Activated gamma-delta T cell treated with anti-CD3 and anti-CD28 coated beads, Interleukin-2, amount 50 U/mL, for 16 hours (primary cell): ENCODE measurements at places on chromosomes 5 and 9.

- no peak for DNase-seq
Observed at GRCh38 chr9:4614627-4615026, 47.5 kb upstream of the PLPP6 start.

DNA sequence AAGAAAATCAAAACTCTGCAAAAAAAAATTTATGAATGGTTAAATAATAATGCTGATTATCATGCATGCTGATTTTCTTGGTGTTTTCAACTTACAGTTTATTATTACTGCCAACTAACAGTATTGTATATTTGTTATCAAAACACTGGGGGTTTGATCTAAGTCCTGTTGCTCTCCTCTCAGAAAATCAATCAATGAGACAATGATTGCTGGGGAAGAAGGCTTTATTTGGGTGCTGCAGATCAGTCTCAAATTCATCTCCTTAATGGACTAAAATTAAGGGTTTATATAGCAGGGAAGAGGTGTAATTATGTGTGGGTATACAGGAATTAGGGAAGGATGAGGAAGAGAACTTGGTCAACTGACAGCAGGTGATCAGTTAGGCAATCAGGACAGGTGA lies 565.5 kb upstream of the CDH6 start:
- no peak for DNase-seq

DNA sequence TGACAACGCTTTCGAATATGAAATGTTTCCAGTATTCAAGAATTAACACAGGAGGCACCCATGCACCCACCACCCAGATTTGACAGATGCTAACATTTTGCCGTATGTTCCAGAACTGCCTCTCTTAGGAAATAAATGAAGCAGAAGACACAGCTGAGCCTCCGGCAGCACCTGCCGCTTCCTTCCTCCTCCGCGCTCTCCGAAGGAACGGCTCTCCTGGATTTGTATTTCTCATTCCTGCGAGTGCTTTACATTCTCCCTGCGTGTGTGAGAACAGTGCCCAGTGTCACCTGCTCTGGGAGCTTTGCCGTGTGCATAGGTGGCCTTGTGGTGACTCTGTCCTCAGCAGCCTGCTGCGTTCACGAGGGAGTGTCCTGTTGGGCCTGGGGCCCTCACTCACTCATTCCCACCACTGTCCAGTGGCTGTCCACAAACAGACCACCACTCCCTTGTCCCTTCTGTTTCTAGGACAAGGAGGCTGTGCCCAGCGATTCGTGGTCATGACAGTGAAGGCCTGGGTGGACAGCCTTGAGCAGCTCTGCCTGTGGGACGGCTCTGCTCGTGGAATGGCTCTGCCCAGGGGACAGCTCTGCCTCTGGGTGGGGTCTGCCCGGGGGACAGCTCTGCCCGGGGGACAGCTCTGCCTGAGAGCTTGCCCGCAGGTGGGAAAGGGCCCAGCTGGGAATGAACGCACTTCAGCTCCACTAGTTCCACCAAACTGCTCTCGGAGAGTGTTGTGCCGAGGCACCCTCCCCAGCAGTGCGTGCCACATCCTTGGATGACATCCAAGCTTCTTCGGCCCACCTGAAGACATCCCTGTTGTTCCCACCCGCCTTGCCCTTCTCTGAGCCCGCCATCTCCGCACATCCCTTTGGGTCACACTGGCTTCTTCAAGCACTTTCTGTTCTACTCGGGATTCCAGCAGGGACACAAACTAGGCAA lies 170.5 kb upstream of the PPP1R26 start:
- no peak for DNase-seq

DNA sequence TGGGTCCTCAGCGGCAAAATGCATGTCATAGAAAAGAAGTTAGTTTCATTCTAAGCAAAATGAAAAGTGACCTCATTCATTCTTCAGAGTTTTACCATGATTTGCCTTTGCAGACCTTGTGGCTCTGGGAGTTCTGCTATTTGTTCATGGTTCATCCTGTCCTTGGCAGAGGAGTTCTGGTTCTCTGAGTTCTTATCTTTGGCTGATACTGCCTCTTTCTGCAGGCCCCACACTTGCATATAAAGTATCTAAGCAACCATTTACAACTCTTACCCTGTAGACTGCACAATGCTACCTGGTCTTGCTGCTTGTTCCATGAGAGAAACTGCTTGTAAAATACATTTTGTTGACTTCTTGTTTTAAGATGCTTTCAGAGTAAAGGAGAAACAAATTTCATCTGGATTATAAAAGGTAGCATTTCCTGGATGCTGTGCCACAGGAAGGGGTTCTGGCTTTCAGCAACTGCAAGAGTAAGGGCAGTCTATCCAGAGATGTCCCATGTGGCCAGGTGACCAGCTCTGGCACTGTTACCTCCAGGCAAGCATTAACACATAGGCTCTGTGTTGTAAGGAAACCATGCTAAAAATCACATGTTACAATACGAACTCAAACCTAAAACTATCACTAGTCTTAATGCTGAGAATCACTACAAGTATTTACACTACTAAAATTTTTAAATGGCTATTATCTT lies 513.2 kb downstream of the SPOCK1 start:
- DNase-seq = no peak

- DNase-seq = no peak
Observed at GRCh38 chr9:34566322-34566721, 23.2 kb downstream of the CNTFR start.

DNA sequence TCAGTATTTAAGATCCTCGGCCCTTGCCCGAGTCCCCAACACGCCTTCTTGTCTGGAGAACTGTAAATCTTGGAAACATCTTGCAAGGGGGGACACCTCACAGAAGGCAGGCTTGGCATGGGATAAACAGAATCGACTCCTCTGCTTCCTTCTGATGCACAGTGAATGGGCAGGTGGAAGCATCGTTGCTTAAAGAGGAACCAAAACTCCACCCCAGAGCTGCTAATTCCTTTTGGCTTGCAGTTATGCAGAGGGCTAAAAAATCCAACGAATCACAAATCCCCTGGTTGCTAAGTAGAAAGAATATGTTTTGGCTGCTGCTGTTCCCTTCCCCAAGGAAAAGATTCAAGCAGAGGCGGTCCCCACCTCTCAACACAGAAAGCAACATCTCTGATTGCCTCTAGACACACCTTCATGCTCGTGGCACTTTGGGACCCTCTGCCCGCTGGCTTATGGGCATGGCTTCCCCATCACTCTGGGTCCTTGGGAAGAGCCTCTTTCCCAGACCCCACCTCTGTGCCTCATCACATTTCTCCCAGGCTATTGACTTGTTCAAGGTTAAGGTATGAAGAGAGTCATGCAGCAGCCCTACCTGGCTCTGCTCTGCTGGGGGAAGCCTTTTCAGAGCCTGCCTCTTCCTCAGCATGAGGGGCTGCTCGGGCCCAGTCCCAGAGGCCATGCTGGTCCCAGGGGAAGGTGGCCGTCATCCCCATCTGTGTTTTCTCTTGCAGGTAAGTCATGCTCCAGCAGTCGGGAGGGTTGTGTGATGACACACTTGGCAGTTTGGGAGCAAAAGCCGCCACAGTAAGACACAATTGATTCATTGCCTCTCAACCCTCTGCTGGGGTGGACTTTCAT lies 137.1 kb downstream of the KCNIP1 start:
- no peak for DNase-seq

- no peak for DNase-seq
Observed at GRCh38 chr5:82387819-82388166, 109.6 kb upstream of the RPS23 start.

DNA sequence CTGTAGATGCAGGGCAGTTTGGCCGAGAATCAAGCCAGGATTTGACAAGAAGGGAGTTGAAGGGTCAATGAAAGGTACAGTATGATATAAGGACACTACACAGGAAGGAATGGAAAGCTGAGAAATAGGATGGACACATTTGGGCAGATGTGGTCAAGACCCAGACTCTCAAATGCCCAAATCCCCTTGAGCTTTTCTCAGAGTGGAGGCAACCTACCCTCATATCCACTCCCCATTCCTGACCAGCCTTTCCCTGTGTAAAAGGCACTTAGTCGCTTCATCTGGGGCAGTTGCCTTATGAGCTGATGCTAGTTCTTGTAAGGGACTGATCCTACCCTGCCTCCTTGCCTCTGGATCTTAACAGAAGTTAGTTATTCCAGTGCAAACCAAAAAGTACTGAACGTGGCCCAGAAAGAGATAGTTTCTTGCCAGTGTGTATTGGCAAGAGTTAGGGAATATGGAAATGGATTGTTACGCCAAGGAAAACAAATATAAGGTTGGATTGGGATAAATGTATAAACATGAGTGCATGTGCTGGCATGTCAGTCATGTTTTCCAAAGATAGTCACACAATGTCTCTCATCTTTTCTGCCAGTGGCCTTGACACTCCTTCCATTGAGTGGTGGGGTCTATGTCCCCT lies 4.1 kb upstream of the MCCC2 start:
- no peak for DNase-seq

GRCh38 chr5:96931605-96932004 lies 4.3 kb upstream of the LNPEP start:
- DNase-seq = no peak

- DNase-seq = no peak
Observed at GRCh38 chr9:132583584-132584304, 1.3 kb downstream of the BARHL1 start.

DNA sequence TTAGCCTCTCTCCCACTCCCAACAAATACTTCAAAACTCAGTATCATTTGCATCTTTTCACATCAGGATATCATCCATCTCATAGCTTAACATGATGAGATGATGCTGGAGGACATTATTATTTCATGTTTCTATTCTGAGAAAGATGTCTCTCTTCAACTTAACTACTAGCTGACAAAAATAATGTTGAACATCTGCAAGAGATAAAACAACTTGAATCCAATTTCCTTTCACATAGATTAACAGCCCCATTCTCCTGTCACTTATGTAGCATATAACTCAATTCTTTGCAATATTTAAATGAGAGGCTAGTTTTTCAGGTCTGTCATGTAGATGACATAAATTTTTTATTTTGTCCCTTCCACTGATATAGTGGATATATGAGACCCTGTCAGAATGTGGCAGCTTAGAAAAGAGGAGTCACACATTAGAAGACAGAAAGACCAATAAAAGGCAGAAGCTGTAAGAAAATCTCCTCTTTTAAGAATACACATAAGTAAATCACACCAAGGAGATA lies 239.2 kb upstream of the KIF2A start:
- no peak for DNase-seq

DNA sequence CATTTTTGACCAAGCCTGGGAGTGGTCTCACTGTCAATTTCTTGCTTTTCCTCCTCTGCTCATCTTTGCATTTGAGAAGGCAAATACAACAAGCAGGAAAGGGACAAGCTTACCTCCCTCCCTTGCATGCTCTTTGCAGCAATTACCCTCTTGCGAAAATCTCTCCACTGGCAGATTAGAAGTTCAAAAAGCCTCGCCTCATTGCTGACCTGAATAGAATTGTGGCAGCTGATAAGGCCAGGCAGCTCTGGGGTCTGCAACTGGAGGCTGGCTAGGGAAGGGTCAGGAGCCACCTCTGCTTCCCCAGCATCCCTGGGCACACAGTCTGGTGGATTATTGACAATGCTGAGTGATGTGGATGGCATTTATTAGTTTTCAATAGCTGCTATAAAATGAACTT lies 362.3 kb upstream of the KIF2A start:
- no peak for DNase-seq

- DNase-seq = no peak
Observed at GRCh38 chr5:81021486-81021885, 61.3 kb downstream of the RASGRF2 start.

GRCh38 chr5:14120176-14120575 lies 23.0 kb upstream of the TRIO start:
- DNase-seq = no peak

GRCh38 chr9:16029046-16029615 lies 476.3 kb downstream of the CCDC171 start:
- DNase-seq = no peak

GRCh38 chr5:53438486-53439472 lies 41.6 kb upstream of the FST start:
- no peak for DNase-seq

- DNase-seq = no peak
Observed at GRCh38 chr5:177547736-177548135, 6.6 kb downstream of the FAM193B start.

GRCh38 chr5:35365758-35366157 lies 135.5 kb upstream of the PRLR start:
- DNase-seq = no peak

GRCh38 chr9:70551396-70551795 lies 136.9 kb upstream of the KLF9 start:
- no peak for DNase-seq

- DNase-seq = no peak
Observed at GRCh38 chr5:128258372-128258771, 174.8 kb downstream of the SLC12A2 start.

GRCh38 chr5:169099801-169100734 lies 200.9 kb downstream of the SLIT3 start:
- no peak for DNase-seq

DNA sequence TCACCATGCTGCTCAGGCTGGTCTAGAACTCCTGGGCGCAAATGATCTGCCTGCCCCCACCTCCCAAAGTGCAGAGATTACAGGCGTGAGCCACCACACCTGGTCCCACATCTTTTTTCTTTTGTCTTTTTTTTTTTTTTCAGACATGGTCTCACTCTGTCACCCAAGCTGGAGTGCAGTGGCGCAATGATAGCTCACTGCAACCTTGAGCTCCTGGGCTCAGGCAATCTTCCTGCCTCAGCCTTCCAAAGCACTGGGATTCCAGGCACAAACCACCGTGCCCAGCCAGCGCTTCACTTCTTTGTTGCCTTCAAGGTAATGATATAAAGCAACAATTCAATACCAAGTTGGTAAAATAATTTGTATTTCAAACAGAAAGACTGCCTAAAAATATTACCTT lies 78.8 kb downstream of the USP20 start:
- DNase-seq = no peak

GRCh38 chr5:1442222-1443145 lies 2.8 kb downstream of the SLC6A3 start:
- DNase-seq = no peak

DNA sequence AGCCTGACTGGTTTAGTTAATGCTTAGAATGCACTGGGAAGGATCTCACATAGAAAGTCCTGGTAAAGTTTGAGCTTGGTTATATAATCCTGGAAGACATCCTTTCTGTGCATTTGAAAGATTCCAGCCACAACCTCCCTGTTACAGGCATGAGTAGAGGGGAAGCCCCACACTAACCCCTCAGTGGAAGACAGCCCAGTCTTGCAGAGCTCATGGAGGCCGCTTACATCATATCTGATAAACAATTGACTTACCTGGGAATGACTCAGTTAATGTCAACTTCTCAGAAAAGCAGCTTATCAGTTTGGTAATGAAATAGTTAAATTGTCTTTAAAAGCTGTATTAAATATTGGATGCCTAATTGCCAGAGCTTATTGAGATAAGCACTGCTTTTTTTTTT lies 28.1 kb upstream of the PDE8B start:
- no peak for DNase-seq

GRCh38 chr9:12783767-12784460 lies 9.1 kb downstream of the LURAP1L start:
- no peak for DNase-seq

GRCh38 chr5:176410486-176411180 lies 5.7 kb downstream of the CLTB start:
- DNase-seq = no peak

GRCh38 chr5:96957254-96958049 lies 21.6 kb downstream of the LNPEP start:
- no peak for DNase-seq

- no peak for DNase-seq
Observed at GRCh38 chr5:75387806-75388205, 50.8 kb downstream of the HMGCR start.
